ENCODE measurements at places on chromosomes 1 and 21. TPM values are rescaled to one million over a fixed set of nuclear protein-coding genes. Genes with fewer than 3 reads are reported as not detected.

ERICH3 gene
- not detected for total RNA-seq

PCBP3 gene
- 1.1 TPM for total RNA-seq

ASTN1 gene
- not detected for total RNA-seq

CFHR5 gene
- not detected for total RNA-seq

UHMK1 gene
- total RNA-seq = 20.9 TPM

UBQLN4 gene
- 40.3 TPM for total RNA-seq

RALGPS2 gene
- total RNA-seq = 23.1 TPM

PODN gene
- total RNA-seq = not detected

TSSK3 gene
- total RNA-seq = not detected
